ENCODE measurements at places on chromosomes 4 and X.

DNA sequence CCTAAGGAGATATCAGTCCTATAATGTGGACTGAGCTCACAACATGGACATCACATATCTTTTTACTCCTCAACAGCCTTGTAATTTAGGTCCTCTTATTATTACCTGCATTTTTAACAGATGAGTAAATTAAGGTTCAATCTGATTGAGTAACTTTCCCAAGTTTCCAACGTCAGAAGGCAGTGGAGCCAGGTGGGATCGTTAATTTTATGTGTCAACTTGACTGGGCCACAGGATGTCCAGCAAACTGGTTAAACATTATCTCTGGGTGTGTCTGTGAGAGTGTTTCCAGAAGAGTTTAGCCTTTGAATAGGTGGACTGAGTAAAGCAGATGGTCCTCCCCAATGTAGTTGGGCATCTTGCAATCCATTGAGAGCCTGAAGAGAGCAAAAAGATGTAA, 59.0 kb upstream of the SLIT2 start:
- DNase-seq = no peak

DNA sequence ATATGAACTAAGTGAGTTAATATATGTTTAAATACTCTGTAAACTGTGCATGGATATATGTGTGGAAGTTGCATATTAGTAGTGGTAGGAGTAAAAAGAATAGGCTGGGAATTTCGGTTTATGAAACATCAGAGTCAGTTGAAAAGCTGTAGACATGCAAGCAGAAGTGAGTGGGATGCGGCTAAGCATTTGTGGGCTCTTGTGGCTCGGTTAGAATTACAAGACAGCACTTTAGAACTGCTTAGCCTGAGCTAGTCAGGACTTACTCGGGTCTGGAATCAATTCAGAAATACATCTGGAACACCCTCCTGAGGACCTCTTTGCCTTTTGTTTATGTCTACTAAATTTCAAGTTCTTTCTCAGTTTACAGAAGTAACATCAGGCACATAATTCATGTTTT, 93.6 kb downstream of the AFF2 start:
- DNase-seq = no peak

DNA sequence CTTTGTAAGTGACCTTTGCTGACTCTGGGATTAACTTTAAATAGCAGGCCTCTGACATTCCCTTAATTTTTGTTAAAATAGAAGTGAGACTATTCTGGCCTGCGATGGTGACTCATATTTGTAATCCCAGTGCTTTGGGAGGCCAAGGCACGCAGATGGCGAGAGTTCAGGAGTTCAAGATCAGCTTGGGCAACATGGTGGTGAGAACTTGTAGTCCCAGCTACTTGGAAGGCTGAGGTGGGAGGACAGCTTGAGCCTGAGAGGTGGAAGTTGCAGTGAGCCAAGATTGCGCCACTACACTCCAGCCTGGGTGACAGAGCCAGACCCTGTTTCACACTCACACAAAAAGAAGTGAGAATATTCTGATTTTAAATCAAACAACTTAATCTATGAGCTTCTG, 27.3 kb downstream of the ZNF330 start:
- no peak for DNase-seq

DNA sequence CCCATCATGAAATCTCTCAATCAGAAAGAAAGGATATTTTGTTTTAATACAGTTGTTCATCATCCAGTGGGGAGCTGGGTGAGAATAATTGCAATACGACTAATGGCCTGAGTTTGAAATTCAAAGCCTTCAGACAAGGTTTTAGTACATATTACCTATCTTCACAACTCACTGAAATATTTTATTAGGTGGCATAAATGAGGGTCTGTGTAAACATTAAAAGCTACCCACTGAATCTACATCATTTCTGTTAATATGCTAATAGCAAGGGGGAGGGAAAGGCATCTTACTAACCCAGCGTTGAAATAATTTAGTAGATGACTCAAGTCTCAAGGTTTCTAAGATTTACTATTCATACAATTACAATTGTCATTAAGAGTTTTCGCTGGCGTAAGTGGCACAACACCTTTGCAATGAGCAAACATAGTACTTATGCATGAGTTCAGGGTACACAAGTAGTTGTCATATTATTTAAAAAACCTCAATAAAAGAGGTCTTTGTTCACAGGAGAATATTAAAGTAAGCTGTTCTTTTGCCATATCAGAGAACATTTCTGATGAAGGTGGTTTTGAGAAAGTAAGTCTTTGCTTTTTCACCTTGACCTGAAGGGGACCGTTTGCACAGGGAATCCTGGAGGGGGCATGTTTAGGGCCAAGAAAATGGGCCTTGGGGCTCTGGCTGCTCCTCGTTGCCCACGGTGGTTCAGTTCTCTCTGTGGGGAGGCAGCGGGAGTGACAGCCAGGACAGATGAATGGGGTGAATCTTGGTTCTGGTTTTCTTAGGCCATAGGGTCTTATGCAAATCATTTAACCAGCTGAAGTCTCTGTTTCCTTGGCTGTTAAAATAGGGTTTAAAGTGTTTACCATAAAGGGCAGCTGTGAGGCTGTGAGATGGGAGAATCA, 4.5 kb upstream of the RHOH start:
- DNase-seq = no peak

- DNase-seq = no peak
Observed at GRCh38 chrX:39893417-39894338, 204.1 kb downstream of the BCOR start.

- DNase-seq = no peak
Observed at GRCh38 chrX:47216393-47216925, 2.0 kb upstream of the CDK16 start.

DNA sequence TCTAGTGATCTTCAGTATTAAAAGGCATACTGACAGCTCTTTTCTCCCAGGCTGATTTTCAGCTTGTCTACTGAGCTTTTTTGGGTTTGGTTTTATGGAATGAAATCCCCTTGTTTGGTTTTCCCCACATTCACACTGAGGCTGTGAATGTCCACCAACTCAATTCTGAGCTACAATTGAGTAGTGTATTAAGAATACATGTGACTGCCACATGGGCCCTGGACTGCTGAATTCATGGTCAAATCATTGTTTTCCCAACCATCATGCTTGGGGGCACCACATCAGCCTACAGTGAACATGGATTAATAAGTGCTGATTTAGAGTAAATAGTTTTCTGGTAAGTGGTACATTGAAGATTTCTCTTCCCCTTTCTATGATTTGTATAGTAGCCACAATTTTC, 32.4 kb downstream of the RTL9 start:
- DNase-seq = no peak

- no peak for DNase-seq
Observed at GRCh38 chrX:1435241-1435895, 17.3 kb downstream of the ASMTL start.

- no peak for DNase-seq
Observed at GRCh38 chrX:153662266-153662665, 11.3 kb downstream of the PNCK start.

- no peak for DNase-seq
Observed at GRCh38 chr4:102217345-102217744, 127.9 kb downstream of the SLC39A8 start.

DNA sequence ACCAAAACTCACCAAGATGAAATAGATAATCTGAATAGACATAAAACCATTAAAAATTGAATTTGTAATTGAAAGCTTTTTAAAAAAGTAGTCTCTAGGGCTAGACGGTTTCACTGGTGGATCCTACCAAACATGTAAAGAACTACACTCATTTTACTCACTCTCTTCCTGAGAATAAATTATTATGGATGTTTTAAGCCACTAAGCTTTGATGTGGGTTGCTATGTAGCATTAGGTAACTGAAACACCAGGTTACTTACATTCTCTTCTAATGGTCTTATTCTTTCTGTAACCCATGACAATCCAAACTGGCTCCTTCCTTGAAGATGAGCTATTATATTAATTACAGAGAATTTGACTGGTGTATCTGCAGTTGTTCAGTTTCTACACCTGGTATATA, 385.1 kb downstream of the PPP1R2C start:
- no peak for DNase-seq

Data from GM12891 (cell line).